ENCODE measurements at places on chromosomes 11 and 22.

DNA sequence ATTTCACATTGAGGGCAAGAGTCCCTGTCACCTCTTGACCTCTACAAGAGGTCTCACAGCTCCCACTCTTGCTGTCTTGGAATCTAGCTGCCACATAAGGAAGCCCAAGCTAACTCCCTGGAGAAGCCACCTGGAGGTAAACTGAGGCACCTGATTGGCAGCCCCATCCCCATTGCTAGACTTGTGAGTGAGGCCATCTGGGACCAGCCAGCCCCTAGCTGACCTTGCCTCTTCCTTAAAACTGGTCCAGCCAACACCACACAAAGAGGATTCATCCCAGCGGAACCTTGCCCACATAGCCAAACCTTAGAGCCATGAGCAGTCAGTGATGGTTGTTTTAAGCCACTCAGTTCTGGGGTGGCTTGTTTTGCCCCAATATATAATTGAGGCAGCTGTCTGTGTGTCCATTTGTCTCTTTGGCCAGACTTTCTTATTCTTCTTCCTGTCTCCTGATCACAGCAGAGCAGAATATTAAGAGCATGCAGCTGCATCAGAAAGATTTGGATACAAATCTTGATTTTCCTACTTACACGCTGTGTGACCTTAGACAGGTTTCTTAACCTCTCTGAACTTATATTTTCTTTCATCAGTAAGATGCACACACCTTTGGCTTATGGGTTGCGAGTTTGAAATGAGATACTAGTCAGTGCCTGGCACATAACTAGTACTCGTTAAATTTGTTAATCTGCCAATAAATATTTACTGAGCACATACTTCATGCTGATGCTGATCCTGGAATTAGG is 74.3 kb upstream of the TP53I11 start:
- DNase-seq: no peak

GRCh38 chr11:70816156-70816678 is 417.9 kb downstream of the CTTN start:
- DNase-seq: no peak

- DNase-seq: no peak
Observed at GRCh38 chr11:117604336-117604995, 192.6 kb downstream of the DSCAML1 start.

DNA sequence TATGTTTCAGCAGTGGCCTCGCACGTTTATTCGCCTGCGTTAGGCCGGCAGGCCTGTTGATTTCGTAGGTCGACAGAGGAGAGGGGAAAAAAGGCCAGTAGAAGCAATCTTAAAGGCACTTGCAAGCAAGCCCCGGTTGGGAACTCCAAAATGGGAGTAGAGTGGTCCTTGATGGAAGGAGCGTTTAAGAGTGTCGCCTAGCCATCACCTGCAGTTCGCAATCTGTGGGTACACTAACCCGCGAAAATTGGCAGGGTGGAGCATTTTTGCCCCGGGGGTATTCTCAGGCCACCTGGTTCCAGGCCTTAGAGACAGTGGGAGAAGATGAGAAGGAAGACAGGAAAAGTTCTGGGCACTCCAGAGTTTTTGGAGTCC is 1.1 kb downstream of the EWSR1 start:
- DNase-seq: no peak

DNA sequence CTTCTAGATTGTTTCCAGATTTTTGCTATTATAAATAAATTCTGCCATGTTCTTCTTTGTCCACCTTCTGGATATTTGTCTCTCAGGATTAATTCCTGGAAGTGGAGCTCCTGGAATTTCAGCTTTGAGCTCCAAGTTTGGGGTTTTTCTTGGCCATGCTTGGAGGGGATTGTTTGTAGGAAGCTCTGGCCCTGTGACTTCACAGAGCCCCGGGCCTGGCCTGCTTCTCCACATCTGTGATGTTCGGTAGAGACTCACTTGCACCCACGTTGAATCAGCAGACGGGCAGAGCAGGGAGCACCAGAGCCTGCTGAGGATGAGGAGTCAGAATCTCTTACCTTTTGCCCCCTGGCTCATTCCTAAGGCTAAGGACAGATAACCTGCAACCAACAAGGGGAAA is 35.7 kb downstream of the LRRC32 start:
- DNase-seq: no peak

DNA sequence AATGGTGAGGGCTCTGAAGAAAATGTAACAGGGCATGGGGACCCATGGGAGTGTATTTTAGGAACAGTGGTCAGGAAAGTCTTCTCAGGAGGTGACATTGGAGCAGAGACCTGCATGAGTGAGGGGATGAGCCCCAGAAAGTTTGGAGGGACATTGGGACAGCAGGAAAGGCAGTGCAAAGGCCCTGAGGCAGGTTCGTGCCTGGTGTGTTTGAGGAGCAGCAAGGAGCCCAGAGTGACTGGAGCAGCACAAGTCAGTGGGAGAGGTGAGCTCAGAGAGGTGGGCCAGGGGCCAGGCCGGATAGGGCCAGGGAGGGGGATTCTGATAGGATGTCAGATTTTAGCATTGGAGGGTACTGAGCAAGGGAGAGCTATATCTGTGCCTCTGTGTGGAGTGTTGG is 80.0 kb upstream of the CRYBB3 start:
- no peak for DNase-seq

Data from fibroblast of skin of scalp (primary cell).